Activated CD8-positive, alpha-beta T cell treated with anti-CD3 and anti-CD28 coated beads, Interleukin-2, amount 10 ng/mL, durations not matched to agents 7 days and 5 days (primary cell): ENCODE measurements at places on chromosomes 1 and 21. TPM values are rescaled to one million over a fixed set of nuclear protein-coding genes. Genes with fewer than 3 reads are reported as not detected.

DNA sequence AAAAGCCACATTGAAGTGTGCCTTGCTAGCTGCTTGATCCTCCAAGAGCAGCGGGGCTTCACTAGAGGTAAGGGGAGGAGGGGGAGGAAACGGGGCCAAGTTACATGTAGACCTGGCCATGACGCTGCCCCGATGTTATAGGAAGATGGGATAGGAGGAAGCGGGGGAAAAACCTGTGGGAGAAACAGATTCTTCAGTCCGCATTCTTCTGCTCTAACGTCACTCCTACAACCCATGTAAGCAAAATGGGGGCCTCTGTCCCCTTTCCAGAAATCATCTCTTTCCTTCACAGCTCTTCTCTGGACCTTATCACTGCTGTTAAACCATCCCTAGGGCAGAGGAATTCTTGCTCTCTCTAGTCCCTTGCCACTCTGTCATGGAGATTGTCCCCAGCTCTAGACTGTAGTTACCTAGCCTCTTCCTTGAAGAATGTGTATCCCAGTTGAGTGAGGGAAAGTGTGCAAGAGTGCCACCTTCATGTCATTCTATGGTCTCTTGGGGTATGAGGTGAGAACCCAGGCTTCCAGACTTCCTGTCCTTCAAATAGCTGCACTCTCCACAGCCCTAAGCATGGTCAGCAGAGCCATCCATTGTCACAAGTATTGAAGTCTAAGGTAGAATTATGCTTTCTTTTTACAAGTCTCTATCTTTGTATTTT lies 11.4 kb downstream of the PLEKHO1 start:
- H3K36me3 ChIP-seq: peaks cover 50% of the 10 kb centered on the region
- no peak for DNase-seq
- no peak overlapping the region for H3K4me3 ChIP-seq
- peaks cover 97% of the 10 kb centered on the region for H3K4me1 ChIP-seq
- H3K27ac ChIP-seq: peak overlapping the region; percentile 82

GRCh38 chr1:207364614-207365013 lies 43.1 kb downstream of the CD55 start:
- H3K27ac ChIP-seq: no peak overlapping the region
- H3K4me1 ChIP-seq: no peaks in the 10 kb centered on the region
- H3K4me3 ChIP-seq: no peak overlapping the region
- H3K36me3 ChIP-seq: peaks cover 23% of the 10 kb centered on the region

DNA sequence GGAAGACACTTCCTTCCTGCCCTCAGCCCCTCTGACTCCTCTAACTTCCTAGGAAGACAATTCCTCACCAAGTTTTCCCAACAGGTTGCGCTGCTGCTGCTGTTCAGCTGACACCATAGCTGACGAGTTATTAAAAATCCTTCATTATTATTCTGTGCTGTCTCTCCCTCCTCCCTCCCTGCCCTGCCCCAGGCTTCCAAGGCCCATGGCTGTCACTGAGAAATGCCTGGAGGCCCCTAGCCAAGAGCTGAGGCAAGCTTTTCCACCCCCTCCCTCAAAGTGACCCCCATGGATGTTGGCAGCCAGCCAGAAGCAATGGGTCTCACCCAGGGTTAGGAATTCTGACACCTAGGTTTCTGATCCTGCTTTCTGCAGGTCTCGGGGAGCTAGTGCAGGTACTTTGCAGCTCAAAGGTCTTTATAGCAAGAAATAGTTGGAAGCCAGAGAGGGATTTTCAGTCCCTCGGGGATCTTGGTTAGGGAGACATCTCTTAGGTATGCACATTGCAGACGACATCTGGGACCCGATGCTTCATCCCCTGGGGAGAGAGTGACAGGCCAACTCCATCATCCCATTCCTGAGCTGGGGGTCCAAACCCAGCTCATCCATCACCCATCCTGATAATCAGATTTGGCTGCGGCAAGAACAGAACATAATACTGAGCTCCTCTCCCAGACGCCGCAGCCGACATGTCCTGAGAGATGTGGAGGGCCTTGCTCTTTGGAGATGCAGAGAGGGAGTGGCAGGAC lies 65.0 kb downstream of the KIRREL1 start:
- no peak overlapping the region for H3K27ac ChIP-seq
- no peak overlapping the region for H3K4me3 ChIP-seq
- no peak for DNase-seq

GRCh38 chr1:156806512-156807440 lies 9.9 kb downstream of the SH2D2A start:
- H3K4me1 ChIP-seq: peaks cover 59% of the 10 kb centered on the region
- H3K36me3 ChIP-seq: peaks cover 59% of the 10 kb centered on the region
- DNase-seq: no peak
- H3K27me3 ChIP-seq: no peaks in the 10 kb centered on the region

The S100A7A gene
- total RNA-seq: not detected

DNA sequence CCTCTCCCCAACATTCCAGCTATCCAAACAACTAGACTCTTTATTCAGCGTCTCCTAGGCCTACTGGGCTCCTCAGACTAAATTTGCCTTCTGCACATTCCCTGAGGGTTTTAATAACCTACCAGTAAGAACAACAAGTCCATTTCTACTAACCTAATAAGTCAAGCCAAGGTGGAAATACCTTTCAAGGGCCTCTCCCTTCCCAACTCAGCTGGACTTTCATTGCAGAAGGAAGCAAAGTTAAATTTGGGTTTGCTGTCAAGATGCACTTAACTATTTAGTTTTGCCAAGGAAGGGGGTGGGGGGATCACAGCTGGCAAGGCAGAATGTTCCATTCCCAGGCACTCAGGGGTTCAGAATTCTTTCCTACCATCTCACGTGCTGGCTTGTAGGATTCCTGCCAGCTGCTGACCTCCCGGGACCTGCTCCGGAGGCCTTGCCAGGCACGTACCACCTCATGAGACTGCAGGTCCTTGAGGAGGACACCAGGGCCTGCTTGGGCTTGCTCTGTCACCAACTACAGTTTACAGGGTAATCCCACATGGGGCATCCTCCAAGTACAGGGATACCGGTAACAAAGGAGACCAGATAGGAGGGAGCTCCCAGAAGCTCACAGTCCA lies 29.8 kb downstream of the SLC30A1 start:
- H3K36me3 ChIP-seq: no peaks in the 10 kb centered on the region
- no peak overlapping the region for H3K27ac ChIP-seq
- no peaks in the 10 kb centered on the region for H3K4me1 ChIP-seq
- H3K4me3 ChIP-seq: no peak overlapping the region

DNA sequence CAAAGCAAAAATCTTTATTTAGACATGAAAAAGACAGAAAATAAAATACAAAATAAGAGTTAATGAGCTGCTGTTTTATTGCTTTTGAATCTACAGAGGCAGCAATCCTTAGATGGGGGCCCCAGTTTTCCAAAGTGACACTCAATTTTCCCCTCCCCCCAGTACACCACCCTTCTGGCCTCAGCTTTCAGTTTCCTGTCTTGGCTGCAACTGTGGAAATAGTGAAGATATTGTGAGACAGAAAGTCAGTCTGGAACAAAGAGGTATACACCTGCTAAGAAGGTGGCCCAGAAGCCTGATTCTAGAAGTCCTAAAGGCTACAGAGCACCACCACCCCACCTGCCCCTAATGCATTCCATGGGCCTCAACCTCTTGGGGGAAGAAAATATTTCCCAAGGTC lies 1.1 kb upstream of the MTMR11 start:
- H3K4me3 ChIP-seq: peak overlapping the region; percentile 37
- peak; percentile 33 for DNase-seq
- no peaks in the 10 kb centered on the region for H3K36me3 ChIP-seq

DNA sequence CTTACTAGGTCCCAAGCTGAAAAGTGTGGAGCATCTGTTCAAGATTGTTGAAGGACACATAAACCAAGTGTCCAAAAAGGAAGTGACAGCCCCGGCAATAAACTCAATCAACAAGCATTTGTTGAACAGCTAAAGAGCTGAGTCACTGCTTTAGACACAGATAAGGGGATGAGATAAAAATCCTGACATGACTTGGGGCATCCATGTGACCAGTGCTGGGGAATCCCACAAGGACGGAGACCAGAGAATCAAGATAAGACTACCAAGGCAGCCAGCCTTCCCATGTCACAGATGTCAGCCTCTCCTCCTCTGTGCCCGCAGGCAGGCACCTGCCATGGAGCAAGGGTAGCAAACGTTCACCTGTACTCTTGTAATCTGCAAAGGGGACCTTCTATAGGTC lies 118.6 kb upstream of the KAZN start:
- no peaks in the 10 kb centered on the region for H3K36me3 ChIP-seq
- no peak overlapping the region for H3K27ac ChIP-seq
- no peak for DNase-seq
- no peaks in the 10 kb centered on the region for H3K4me1 ChIP-seq

DNA sequence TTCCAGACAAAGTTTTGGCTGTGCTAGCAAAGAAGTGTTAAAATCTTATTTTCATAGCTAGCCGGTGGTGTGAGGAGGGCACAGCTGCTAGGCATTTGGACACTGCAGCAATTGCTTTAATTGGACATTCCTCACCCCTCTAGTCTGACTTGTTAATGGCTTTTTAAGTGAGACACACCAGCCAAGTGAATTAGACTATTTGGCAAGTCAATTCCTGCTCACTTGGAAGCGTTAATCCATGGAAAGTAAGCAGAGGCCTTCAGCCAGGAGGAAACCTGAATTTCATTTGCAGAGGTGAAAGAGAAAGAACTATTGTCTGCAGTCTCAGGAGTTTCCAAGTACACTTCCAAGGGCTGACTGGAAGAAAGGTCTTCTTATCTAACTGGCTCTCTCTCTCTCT lies 175.7 kb downstream of the ST6GALNAC3 start:
- DNase-seq: no peak
- no peaks in the 10 kb centered on the region for H3K27me3 ChIP-seq
- H3K4me1 ChIP-seq: peaks cover 6% of the 10 kb centered on the region
